ENCODE measurements at places on chromosomes 16 and 17.

GRCh38 chr16:9661336-9662017 lies 520.8 kb downstream of the GRIN2A start:
- DNase-seq: no peak

- DNase-seq: no peak
Measured at GRCh38 chr17:74748279-74748528, 224 bp upstream of the NHERF1 start.

GRCh38 chr16:66705790-66706505 lies 9.4 kb upstream of the CMTM4 start:
- DNase-seq: no peak

- DNase-seq: peak; percentile 54
Measured at GRCh38 chr17:30376621-30377452, 1.9 kb upstream of the CPD start.

GRCh38 chr16:86517033-86517432 lies 6.7 kb downstream of the FOXF1 start:
- DNase-seq: no peak

- DNase-seq: peak; percentile 73
Measured at GRCh38 chr16:28623172-28623711, 13.4 kb upstream of the SULT1A1 start.

GRCh38 chr16:75497558-75497957 lies 2.3 kb upstream of the CHST6 start:
- DNase-seq: no peak

- no peak for DNase-seq
Measured at GRCh38 chr17:78834571-78834970, 6.0 kb downstream of the USP36 start.
